ENCODE measurements at places on chromosomes 11 and 22.
A peak's percentile ranks its signal among the peaks of the same experiment; 100 is the strongest.

- DNase-seq = no peak
Observed at GRCh38 chr11:77136074-77136473, 8.0 kb downstream of the MYO7A start.

DNA sequence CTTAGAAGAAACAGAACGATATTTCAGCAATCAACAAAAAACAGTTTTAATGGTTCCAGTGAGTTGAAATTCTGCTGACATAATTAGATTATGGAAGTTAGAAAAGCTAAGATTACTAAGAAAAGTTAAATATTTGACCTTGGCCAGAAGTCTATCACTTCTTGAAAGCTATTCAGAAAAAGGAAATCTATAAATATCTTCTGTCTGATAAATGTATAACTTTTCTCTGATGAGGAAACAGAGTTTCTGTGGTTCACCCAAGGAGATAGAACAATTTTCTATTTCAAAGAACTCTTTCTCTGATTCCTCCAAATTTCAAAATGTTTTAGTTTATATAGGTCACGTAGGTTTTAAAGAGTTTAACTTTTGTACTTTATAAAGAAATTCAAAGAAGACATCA, 438.4 kb upstream of the CHORDC1 start:
- no peak for DNase-seq

- no peak for DNase-seq
Observed at GRCh38 chr11:133047036-133047770, 485.1 kb downstream of the OPCML start.

- DNase-seq = no peak
Observed at GRCh38 chr11:134118006-134118405, 49.1 kb downstream of the JAM3 start.

GRCh38 chr11:41459465-41460401, at the start of gene LRRC4C:
TSS of gene LRRC4C (minus strand) at chr11:41459652.
- DNase-seq = no peak

DNA sequence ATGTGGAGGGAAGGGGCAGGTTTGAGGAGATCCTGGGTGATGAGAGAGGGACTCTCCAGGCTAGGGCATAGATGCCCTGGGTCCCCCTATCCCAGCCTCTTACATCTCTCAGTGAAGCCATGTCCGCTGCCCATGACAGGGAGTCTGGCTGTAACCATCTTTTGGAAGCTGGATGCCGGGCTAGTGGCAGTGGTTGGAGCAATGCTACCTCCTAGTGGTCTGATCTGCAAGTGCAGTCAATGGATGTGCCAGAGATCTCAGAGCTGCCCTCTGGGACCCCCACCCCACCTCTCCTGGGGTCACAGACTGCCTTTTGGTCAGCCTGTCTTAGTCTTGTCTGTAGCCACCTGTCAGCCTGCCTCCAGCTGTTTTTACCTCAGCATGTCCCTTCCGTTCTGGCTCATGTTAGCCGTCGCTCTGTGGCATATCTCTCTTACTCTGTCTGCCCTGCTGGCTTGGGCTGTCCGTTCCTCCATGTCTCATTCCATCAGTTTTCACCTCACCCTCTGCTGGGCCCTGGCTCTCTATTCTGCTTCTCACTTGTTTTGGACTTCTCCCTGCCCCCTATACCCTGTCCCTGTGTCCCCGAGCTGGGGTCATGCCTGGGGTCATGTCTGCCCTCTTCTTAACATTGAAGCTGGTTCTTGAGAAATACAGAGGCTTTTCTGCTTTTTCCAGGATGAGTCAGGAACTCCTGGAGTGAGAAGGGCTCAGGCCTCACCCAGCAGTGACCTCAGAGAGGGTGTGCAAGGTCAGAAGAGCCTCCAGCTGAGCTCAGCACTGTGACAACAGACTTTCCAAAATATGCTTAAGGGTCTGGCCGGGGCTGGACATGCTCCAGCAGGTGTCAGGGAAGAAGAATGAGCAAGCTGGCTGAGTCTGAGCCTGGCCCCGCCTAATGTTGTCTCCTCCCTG, 52.0 kb upstream of the THY1 start:
- DNase-seq = peak; percentile 60
